ENCODE measurements at places on chromosomes 6 and 20.
A peak's percentile ranks its signal among the peaks of the same experiment; 100 is the strongest.

- peak; percentile 57 for DNase-seq
Observed at GRCh38 chr20:39874049-39874893, 814.8 kb downstream of the MAFB start.

DNA sequence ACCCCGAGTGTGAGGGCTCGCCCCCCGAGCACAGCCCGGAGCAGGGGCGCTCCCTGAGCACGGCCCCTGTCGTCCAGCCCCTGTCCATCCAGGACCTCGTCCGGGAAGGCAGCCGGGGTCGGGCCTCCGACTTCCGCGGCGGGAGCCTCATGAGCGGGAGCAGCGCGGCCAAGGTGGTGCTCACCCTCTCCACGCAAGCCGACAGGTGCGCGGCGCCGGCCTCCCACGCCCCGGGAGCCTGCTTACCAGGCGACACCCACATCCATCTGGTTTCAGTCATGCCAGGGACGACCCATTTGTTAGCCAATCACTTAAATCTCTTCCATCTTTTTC is 73.5 kb upstream of the PBOV1 start:
- no peak for DNase-seq

DNA sequence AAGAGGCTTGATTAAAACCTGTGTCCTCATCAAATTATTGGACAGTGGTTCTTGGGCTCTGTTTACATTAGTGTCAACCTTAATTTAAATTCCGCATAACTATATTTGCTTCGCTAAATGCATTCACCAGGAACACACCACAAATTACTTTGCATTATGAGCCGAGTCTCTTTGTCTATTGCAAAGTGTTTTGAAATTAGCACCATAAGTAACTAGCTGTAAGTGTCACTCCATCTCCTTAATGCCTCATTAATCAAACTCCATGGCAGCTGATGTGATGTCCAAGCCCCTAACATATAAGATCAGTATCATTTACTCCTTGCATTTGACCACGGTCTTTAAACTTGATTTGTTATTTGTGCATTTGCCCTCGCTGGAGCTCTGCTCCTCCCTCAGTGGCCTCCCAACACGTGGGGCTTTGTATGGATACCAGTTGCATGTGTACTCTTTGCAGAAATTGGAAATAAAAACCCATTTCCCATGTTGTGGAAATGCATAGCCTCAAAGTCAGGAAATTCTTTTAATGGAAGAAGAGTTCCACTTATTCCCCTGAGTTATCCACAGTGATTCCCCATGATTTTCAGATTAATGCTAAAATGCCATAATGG is 24.6 kb downstream of the FOXA2 start:
- no peak for DNase-seq

GRCh38 chr6:143731789-143732188 is 54.0 kb downstream of the PHACTR2 start:
- DNase-seq = no peak

- DNase-seq = no peak
Observed at GRCh38 chr6:146946559-146946958, 257.7 kb upstream of the STXBP5 start.

Measured in stomach (tissue), 19 donors.